ENCODE measurements at places on chromosomes 1 and 21.
A peak's percentile ranks its signal among the peaks of the same experiment; 100 is the strongest.

DNA sequence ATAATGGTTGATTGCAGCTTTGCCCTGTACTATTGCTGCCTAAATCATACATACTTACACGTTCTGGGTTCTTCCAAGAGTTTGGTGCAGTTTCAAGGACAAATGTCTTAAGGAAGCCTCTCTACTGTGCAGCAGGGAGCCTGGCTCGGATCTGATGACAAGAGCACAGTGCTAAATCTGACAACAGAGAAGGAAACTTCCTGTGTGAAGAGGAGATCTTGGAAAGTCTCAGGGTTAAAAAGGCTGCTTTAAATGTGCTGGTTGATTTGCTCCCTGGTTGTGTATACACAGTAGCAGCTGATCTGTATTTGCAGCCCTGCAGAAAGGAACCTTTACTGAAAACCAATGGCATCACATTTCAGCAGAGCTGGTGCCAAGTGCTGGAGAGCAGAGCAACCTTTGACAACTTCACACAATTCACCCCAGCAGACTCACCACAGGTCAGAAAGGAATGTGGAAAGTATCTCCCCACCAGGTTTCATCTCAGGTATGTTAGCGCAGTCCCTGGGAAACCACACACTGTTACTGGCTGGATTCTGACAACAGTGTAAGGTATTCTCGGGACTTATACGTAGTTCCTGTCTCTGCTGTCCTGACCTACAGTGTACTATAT is 355.0 kb upstream of the ESRRG start:
- peak; percentile 52 for DNase-seq

GRCh38 chr21:17775431-17776126 is 43.6 kb downstream of the C21orf91 start:
- DNase-seq = no peak

DNA sequence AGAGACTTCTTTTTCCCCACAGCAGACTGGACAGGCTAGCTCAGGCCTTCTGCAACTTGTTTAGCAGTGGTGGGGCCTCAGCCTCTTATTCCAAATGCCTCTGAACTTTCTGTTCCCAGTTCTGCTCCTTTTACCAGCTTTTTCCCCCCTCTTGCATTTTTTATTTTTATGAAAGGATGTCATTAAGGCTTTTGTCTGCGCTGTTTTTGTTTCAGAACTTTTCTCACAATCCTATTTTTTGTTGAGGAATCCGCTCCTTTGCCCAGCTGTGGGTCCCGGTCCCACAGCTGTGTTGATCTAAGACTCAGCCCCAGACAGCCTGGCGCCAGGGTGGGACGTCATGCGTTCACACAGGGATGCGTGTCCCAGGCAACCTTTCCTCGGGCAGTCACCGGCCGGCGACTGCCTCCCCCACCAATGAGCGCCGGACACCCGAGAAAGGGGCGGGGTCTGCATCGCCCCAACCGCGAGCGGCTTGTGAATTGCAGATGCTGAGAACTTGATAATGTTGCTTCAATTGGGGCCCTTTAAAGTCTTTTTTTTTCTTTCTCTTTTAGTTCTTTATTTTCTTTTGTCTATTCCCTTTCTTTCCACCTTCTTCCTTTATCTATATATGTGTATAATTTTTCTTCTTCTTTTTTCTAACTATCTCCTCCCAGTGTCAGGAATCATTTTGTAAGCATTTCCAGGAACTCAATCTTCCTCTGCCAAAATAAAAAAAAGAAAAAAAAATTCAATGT is 3.0 kb upstream of the ID3 start:
- peak; percentile 99 for DNase-seq

DNA sequence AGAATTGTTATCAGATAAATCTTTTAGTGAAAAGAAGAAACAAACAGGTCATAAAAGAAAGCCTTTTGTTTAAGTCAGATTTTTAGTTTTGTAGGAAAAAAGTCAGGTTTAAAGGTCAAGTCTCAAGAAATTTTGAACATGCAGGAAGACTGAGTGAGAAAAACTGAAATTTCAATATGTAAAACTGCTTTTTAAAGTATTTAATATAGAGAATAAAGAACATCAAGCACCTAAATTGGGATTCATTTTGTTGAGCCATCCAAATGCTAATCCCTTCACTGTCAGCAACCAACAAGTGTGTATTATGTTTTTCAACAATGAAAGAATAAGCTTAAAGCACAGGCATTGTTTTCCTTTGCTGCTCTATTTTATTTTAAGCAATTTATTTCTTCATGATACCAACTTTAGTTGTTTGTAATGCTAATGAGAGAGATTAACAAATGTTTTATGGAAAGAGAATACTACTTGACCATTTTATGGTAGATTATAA is 114.9 kb upstream of the SERTAD4 start:
- DNase-seq = no peak

DNA sequence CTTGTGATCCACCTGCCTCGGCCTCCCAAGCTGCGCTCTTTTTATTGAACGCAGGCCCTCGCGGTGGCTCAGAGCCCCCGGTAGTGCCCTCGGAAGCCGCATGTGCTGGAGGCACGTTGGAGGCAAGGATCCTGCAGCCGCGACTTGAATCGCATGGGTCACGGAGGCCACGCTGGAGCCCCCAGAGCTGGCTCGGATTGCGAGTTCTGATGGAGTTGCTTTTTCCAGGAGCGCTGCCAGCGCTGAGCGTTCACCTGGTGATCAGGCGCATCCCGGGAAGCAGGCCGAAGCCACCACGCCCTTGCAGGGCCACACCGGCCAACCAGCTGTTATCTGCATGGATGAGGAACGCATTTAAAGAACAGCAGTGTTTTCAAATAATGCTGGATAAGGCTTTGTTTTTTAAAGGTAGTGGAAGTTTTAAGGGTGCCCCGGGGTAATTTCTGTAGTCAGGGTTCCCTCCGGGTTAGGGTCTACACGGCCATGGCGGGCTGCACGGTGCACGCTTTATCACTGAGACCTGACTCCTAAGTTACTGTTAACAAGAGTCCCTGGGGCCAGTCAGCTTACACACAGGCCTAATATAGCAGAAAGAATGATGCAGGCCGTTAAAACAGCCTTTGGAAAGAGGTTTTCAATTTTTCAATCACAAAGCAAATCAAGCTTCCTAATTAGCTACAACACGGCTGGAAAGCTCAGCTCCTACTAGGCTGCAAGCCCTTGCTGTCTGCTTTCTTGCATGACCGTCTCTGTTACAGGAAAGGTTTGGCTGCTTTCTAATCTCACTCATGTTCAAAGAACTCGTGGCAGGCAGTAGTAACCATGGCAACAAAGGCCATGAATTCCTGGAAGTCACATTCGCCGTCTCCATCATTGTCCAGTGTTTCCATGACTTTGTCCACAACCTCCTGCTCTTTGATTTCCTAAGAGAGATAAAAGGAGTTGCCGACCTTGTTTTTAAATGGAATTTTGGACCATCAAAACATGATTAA is 6.0 kb downstream of the S100B start:
- no peak for DNase-seq

DNA sequence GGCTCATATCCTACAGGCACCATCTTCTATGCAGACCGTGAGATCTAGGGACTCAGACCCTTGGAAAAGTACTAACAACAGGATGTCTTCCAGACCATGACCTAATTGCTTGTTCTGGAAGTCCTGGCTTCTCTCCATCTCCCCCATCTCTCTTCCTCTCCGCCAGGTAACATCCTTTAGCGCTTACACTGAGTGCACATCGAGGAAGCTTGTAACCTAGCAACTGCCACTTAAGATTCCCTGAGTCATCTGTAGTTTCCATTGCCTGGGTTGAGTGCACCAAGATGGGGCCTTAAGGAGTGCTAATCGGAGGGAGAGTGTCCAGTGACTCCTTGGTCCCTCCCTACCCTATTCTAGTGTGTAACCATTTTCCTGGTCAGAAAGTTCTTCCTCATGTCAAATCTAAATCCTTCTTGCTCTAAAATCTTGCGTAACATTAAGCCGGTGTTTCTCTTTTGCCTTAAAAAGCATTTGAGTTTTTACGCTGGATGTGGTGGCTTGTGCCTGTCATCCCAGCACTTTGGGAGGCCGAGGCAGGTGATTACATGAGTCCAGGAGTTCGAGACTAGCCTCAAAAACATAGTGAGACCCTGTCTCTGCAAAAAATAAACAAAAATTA is 9.7 kb downstream of the KLHDC8A start:
- peak; percentile 37 for DNase-seq

DNA sequence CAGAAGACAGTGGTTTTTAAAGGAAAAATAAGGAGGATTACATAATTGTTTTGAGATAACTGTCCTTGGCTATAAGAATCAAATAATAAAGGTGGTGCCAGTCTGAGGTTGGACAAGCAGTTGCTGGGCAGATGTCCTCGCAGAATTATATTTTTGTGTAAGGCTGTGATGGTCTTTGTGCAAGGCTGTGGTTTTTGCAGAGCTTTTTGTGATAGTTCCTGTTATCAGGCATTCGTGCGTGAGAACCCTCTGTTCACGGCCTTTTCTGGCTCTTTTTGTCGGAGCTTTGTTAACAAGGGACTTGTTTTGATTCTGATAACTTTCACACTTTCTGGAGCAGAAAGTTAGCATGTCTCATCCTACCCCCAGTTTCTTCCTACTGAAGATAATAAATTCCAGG is 33.4 kb downstream of the SH3BP5L start:
- no peak for DNase-seq

All from H4 (cell line).